ENCODE measurements at places on chromosomes 12 and 14.
A peak's percentile ranks its signal among the peaks of the same experiment; 100 is the strongest.

DNA sequence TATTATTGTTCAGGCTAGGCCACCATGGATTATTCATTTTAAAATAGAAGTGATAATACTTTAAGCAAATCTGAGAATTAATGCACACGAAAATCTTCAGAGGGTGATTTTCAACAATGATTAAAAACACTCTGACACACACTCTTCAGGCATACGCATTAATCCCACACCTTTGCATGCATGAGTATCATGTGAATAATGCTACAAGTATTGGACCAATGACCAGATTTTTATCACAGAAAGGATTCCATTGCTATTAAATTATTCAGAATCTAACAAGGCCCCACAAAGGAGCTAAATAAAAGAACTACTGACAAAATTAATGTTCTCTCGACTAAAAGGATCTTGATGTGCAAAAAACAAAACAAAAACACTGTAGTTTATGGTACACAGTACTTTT, 11.1 kb downstream of the EPS8 start:
- no peak for DNase-seq

- DNase-seq: no peak
Measured at GRCh38 chr14:36513012-36513420, 7.0 kb downstream of the NKX2-1 start.

GRCh38 chr14:56183631-56184157, 65.5 kb downstream of the PELI2 start:
- DNase-seq: no peak

GRCh38 chr12:74401966-74402365, 135.7 kb upstream of the ATXN7L3B start:
- no peak for DNase-seq

- no peak for DNase-seq
Measured at GRCh38 chr14:94904636-94905035, 134.7 kb upstream of the GSC start.

GRCh38 chr12:114868995-114869834, 185.2 kb upstream of the TBX3 start:
- no peak for DNase-seq

GRCh38 chr12:115468087-115468510, 784.1 kb upstream of the TBX3 start:
- DNase-seq: no peak

DNA sequence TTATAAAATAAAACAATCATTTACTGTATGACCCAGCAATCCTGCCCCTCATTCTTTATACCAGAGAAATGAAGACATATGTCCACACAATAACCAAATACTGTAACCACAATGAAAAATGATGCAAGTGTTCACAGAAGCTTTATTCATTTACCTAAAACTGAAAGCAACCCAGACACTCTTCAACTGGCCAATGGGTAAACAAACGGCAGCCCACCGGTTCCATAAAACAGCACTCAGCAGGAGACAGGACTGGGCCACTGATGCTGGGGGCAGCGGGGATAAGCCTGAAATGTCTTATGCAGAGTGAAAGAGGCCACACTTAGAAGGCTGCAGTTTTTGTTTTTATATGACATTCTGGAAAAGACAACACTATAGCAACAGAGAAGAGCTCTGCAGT, 15.1 kb downstream of the DDX51 start:
- no peak for DNase-seq

DNA sequence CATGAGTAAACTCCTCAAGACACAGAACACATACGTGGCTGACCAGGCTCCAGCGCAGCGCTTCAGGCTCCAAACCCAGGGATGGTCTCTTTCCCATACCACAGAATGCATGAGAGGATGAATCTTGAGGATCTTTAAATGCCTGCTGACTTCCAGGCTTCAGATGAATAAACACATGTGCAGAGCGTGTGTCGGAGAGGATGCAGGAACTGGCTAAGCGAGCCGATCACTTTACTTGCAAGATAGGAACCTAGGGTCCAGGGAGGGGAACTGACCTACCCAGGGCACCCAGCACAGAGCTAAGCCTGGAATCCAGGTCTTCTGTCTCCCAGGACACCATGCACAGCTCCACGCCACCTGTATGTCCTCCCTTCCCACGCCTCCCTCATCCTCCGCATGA, 209.8 kb downstream of the BCL11B start:
- no peak for DNase-seq

DNA sequence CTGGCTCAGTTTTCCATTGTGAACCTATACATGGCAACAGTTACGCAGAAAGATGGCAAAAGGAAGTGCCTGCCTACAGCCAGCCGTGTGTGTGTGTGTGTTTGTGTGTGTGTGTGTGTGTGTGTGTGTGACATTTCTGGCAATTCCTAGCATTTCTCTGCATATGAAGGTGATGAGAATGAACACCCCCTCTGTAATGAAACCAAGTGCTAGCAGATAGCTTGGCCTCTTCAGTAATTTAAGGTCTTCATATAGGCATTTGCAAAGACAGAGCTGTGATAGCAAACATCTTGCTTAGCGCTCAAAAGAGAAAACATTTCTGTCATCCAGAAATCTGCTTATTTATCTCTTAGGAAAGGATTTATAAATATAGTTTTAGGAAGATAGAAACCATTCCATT, 389.1 kb downstream of the AACS start:
- DNase-seq: no peak

GRCh38 chr12:5633106-5633505, 201.2 kb downstream of the NTF3 start:
- no peak for DNase-seq

- no peak for DNase-seq
Measured at GRCh38 chr14:33317675-33318074, 379.0 kb downstream of the NPAS3 start.

DNA sequence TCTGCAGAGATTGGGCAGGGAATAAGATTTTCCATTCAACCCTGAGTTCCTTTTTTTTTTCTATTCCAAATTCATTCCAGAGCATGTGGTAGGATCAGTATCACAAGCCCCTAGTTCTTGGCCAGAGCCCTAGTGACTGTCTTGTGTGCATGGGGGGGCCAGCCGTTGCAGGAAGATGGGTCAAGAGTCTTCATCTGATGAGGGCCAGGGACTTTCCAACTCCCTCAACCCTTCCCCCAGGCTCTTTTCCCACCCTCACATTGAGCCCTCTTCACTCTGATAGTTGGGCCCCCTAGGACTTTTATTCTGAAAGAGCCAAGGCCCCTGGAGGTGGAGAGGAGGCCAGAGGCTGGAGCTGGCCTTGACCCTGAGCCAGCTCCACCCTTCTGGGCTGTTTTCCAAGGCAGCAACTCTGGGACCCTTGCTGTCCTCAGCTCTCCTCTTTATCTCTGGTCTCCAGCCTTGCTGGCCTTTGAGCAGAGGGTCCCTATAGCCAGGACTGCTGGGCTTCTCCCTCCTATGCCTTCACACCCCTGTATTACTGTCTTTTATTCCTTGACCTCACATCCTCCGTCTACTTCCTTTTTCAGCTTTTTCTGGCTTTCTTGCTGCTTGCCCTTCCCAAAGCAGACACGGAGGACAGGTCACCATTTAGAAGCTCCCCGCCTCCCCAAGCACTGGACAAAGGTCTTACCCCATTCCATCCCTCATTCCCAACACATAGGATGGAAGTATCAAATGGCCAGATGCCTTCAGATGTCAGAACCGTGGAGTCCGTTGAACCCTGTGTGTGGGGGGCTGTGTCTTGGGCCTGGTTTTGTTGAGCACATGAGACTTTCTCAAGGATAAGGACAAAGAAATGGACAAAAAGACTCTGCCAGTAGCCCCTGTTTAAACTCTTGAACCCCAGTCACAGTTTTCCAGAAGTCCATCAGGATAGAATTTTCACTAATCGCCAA, 5.6 kb downstream of the RBP5 start:
- no peak for DNase-seq

- DNase-seq: no peak
Measured at GRCh38 chr14:97713023-97713422, 915.8 kb downstream of the VRK1 start.

- no peak for DNase-seq
Measured at GRCh38 chr12:52235001-52235764, 2.1 kb downstream of the KRT7 start.

DNA sequence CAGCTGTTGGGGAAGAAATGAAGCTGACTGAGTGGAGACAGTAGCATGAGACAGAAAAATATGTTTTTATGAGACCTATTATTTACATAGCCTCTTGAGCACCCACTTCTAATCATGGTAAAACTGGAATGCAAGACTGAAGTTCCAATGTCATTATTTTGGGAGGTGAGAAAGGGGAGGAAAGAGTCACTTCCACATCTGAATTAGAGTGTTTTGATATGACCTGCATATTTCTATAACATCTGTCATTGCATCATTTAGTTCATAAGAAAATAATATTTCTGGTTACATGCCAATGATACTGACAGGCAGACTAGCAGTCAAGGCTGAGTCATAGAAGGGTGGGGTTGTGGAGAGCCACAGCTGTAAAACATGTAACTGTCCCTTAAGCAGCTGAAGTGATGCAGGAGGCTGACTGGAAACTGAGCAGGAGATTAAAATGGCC, 26.7 kb downstream of the NTN4 start:
- no peak for DNase-seq

GRCh38 chr12:110585231-110585799, 2.2 kb upstream of the PPTC7 start:
- peak; percentile 40 for DNase-seq

DNA sequence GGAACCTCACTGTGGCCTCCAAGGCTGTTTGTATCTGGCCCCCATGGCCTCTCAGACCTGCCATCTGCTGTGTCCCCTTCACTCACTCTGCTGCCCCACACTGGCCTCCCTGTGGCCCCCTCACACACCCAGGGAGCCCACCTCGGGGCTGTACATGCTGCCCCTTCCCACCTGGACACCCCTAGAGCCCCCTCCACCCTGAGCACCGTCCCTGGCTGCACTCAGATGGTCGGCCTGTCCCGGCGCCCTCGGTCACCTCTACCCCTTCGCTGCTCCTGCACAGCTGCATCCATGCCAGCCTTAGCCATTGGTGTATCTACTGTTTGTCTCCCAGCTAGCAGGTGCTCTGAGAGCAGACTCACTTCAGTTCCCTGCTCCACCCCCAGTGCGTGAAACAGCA, 144.4 kb downstream of the RIMBP2 start:
- DNase-seq: no peak

DNA sequence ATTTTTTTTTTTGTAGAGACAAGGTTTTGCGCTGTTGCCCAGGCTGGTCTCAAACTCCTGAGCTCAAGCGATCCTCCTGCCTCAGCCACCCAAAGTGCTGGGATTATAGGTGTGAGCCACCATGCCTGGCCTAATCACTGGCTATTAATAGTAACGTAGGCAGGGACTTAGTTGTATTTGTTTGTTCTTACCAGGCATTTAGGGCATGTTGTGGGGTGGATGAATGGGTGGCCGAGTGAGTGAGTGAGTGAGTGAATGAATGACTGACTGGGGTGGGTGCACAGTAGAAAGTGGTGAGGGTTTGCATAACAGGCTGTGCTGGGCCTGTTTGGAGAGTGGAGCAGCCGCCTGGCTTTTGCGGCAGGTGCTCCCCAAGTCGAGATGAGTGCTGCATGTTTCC, 87.0 kb downstream of the FOXN4 start:
- DNase-seq: no peak

- no peak for DNase-seq
Measured at GRCh38 chr12:113949321-113950305, 16.5 kb downstream of the RBM19 start.

DNA sequence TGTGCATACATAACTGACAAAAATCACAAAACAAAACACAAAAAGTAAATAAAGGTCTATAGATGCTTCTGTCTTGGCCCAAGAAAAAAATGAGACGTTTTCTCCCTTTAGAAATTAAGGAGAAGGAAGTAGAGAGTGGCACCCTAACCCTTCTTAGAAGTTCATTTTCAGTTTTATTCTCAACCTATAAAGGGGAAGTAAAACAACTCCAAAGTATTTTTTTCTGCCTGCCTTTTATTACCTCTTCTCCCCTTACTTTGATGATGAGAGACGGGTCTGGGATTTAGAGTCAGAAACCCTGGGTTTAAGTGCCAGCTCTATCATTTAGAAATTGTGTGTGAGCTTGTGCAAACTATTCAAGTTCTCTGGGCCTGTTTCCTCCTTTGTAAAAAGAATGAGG, 2.8 kb downstream of the PRIM1 start:
- no peak for DNase-seq

DNA sequence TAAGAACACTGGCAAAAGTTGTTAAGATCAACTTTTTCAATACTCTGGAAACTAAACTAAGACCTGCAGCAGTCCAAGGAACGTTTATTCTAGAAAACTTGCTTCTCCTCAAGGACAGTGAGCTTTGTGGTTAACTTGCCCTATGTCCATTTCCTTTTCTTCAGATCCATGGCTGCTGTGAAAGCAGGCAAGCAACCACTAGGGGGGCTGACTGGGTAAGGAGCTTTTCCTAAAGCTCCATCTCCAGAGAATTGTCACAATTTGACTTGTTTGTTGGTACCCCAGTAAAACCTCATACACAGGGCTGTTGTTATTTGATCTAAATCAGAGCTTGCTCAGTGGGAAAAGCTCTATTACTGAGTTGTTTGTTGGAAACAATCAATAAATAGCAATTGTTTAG, 10.1 kb upstream of the RPL10L start:
- DNase-seq: no peak

GRCh38 chr12:22105542-22105941, 59.5 kb downstream of the CMAS start:
- DNase-seq: no peak

DNA sequence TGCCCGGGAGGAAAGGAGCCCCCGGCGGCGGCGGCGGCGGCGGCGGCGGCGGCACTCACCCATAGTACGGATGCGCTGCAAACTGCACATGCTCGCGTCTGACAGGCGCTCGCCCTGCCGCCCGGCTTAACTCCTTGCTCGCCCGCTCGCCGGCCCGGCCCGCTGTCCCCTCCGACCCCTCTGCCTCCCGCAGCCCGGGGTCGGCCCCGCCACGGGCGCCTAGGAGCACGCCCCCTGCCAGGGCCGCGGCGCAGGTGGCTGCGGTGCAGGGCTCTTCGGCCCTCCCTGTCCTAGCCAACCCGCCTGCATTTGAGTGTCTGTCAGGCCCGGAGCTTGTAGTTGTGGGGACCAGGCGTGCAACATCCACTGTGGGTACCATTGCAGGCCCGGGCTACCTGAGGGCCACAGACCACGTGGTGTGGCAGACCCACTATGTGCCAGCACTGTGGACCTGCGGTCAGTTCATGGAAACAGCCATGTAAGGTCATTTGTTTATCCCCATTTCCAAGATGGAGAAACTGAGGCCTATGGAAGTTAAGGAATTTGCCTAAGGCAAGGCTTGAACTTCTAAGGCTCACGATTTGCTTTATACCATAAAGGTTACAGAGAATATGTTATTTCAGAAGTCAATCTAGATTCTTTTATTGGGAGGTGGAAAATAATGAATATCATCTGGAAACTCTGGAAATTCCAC, 17.6 kb upstream of the PLEKHH1 start:
- DNase-seq: peak; percentile 12

DNA sequence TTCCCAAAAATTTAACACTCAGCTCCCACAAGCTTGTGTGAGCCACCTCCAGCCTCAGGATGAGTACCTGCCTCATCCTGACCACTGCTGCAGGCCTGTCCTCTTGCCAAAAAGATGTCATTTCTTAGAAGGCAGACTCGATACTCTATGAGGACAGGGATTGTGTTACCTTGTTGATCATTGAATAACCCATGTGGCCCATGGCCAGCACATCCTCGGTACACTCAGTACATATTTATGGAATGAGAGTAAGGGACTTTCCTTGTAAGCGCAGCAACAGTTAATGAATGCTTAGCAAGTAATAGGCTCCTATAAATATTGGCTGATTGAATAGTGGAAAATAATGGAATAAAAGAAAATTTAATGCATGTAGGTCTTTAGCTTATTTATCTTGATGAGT, 15.3 kb upstream of the DGLUCY start:
- no peak for DNase-seq

All from CD4-positive, alpha-beta T cell treated with Interferon gamma for 1 hour (primary cell).